KG1 (cell line): ENCODE measurements at places on chromosomes 13 and 19.

GRCh38 chr13:27022571-27023311 lies 148.9 kb downstream of the USP12 start:
- no peak for DNase-seq

- DNase-seq = no peak
Measured at GRCh38 chr19:3423183-3423829, 56.9 kb downstream of the NFIC start.

- DNase-seq = no peak
Measured at GRCh38 chr13:84446972-84447639, 564.8 kb upstream of the SLITRK1 start.

DNA sequence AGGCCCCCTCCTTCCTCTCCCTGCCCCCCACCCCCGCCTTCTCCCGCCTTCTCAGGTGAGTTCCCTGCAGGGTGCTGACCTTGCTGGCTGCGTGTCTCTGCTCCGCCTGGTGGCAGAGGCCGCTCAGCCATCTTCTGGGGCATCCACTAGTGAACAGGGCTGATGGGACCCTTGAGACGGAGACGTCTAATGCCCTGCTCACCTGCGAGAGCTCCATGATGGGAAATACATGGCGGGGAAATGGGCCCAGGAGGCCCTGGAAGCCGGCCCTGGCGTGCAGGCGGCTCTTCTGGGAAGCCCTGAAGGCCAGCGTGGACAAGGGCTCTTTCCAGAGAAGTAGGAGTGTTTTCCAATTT lies 15.2 kb upstream of the F7 start:
- DNase-seq = no peak
